Thoracic aorta (tissue), 2 donors: ENCODE measurements at places on chromosomes 7 and 10. TPM values are rescaled to one million over a fixed set of nuclear protein-coding genes. Genes with fewer than 3 reads are reported as not detected.

The MAGI2 gene
- total RNA-seq = 31.8 TPM

GRCh38 chr7:115088893-115089292, 167.0 kb downstream of the MDFIC start:
- H3K4me1 ChIP-seq = no peaks in the 10 kb centered on the region
- no peaks in the 10 kb centered on the region for H3K27me3 ChIP-seq
- no peak overlapping the region for H3K27ac ChIP-seq
- no peaks in the 10 kb centered on the region for H3K36me3 ChIP-seq

GRCh38 chr7:108253275-108254044, 123.3 kb upstream of the LAMB4 start:
- no peak for DNase-seq
- no peak overlapping the region for H3K4me3 ChIP-seq
- H3K4me1 ChIP-seq = no peaks in the 10 kb centered on the region
- no peaks in the 10 kb centered on the region for H3K27me3 ChIP-seq

GRCh38 chr10:51178634-51179033, 104.3 kb downstream of the PRKG1 start:
- H3K36me3 ChIP-seq = no peaks in the 10 kb centered on the region
- peaks cover 37% of the 10 kb centered on the region for H3K4me1 ChIP-seq
- H3K4me3 ChIP-seq = no peak overlapping the region
- no peaks in the 10 kb centered on the region for H3K27me3 ChIP-seq
- no peak overlapping the region for H3K27ac ChIP-seq

- H3K36me3 ChIP-seq = no peaks in the 10 kb centered on the region
- no peaks in the 10 kb centered on the region for H3K27me3 ChIP-seq
- DNase-seq = no peak
- H3K4me3 ChIP-seq = no peak overlapping the region
- no peaks in the 10 kb centered on the region for H3K4me1 ChIP-seq
Observed at GRCh38 chr10:113244750-113245149, 294.7 kb downstream of the TCF7L2 start.

DNA sequence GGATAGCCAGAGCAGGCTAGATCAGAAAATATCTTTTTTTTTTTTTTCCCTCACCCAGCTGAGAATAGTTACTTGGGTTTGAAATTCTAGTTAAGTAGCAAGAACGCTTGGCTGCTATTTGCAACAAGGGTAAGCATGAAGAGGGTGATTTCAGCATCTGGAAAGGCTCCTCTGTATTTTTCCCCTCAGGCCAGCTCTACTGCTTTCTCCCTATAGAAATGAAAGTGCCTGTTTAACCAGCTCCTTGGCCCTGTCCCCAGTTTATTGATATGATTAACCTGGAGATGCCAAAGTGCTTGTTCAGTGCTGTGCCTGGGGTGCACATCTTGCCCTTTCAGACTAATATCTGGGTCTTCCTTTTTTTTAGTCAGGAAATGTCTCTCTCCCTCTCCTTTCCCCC, 37.1 kb downstream of the AP3M1 start:
- H3K27me3 ChIP-seq = no peaks in the 10 kb centered on the region
- H3K4me1 ChIP-seq = peaks cover 7% of the 10 kb centered on the region
- peak overlapping the region; percentile 14 for H3K4me3 ChIP-seq
- peaks cover 61% of the 10 kb centered on the region for H3K36me3 ChIP-seq

The OPN4 gene
- not detected for total RNA-seq

DNA sequence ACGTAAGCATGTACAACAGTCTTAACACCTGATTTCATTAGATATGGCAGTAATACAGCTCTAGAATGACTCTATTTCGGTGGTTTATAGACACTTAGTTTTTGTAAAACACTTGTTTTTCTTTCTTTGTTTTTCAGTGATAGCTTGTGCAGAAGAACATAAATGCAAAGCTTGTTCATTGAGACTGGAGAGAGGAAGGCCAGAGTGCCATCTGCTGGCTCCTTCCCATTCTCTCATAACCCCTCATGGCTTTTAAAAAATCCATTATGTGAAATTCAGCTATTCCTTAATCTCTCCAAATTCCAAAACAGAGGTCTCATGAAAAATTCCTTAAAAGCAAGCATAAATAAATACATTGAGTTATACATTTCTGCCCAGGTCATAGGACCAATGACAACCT, 76.3 kb downstream of the CACNB2 start:
- H3K36me3 ChIP-seq = no peaks in the 10 kb centered on the region
- no peak overlapping the region for H3K27ac ChIP-seq
- no peak overlapping the region for H3K4me3 ChIP-seq
- DNase-seq = no peak
- H3K27me3 ChIP-seq = no peaks in the 10 kb centered on the region

DNA sequence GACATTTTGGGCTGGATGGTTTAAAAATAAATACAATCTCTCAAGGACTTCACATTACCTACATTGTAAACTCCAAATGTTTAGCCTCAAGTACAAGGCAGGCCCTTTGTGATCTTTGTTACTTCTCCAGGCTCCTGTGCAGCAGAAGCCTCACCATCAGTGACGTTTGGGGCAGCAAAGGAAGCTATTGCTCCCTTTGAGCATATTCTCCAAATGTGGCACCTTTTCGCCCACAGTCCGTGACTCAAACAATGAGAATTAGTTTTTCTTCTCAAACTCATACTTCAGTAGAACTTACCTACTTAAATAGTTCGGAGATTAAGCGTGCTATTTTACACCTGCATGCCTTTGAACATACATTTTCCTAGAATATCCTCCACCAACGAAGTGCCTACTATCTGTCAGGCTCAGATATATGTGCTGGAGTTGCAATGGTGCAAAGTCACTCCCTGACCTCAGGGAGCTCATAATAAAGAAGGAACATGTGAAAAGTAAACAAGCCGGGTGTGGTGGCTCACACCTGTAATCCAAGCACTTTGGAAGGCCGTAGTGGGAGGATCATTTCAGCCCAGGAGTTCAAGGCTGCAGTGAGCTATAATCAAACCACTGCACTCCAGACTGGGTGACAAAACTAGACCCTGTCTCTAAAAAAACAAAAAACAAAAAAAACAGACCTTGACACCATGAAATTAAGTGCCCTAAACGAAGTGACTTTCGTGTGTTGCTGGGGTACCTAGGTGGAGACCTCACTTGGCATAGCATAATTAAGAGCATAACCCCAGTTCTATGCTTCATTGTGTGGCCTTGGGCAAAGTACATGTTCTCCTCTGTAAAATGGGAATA, 1.2 kb upstream of the ABCF2 start:
- no peaks in the 10 kb centered on the region for H3K27me3 ChIP-seq
- no peak for DNase-seq
- peaks cover 16% of the 10 kb centered on the region for H3K36me3 ChIP-seq
- H3K4me1 ChIP-seq = peaks cover 18% of the 10 kb centered on the region
- H3K27ac ChIP-seq = peak overlapping the region; percentile 71

The ENTPD1 gene
- 32.1 TPM for total RNA-seq

GRCh38 chr7:79785556-79785955, 332.1 kb upstream of the MAGI2 start:
- H3K4me1 ChIP-seq = no peaks in the 10 kb centered on the region
- H3K4me3 ChIP-seq = no peak overlapping the region
- H3K27ac ChIP-seq = no peak overlapping the region
- no peaks in the 10 kb centered on the region for H3K36me3 ChIP-seq
